Neural progenitor cell (in vitro differentiated cells): ENCODE measurements at places on chromosomes 6 and 20. TPM values are rescaled to one million over a fixed set of nuclear protein-coding genes. Genes with fewer than 3 reads are reported as not detected.
A peak's percentile ranks its signal among the peaks of the same experiment; 100 is the strongest.

GRCh38 chr20:43065299-43065698 is 124.4 kb downstream of the PTPRT start:
- DNase-seq = no peak

DNA sequence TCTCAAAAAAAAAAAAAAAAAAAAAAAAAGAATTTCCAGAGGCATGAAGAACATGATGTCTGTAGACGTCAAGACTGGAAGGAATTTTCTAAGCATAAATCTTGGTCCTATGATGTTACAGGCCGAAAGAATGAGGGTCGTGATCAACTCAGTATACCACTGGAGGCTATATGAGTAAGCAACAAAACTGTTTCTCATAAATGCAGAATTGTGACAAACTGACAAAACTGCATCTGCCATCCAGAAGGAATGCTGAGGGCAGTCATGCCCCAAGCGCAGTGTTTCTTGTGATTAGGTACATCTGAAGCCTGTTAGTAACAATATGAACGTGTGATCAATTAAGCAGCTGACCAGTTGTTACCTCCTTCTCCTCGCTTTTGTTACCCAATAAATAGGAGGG is 43.5 kb upstream of the ADGRG6 start:
- DNase-seq = no peak

- no peak for DNase-seq
These were observed 38.2 kb downstream of the DTD1 start for GRCh38 chr20:18625907-18626655.

DNA sequence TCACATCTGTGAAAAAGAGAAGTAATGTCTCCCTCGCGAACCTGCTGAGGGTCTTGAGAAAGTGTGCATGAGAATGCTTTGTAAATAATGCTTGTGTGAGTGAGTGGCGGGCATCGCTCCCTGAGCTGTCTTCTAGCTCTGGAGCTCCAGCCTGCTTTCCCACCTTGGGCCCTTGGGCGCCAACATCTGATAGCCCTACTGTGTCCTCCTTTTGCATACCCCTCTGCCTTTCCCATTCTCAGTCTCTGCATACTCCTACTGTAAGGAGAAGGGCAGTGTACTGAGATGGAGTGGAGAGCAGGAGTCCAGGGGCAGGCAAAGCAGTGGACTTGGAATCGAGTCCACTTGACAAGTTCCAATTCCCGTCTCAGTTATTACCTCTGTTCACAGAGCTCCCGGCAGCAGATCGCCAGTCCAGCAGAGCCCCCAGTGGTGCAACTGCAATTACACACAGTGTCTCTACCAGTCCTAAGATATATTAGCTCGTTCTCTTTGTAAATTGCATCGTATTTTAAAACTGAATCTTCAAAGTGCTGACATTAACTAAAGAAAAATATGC is 847 bp upstream of the NCR2 start:
- no peak for DNase-seq

DNA sequence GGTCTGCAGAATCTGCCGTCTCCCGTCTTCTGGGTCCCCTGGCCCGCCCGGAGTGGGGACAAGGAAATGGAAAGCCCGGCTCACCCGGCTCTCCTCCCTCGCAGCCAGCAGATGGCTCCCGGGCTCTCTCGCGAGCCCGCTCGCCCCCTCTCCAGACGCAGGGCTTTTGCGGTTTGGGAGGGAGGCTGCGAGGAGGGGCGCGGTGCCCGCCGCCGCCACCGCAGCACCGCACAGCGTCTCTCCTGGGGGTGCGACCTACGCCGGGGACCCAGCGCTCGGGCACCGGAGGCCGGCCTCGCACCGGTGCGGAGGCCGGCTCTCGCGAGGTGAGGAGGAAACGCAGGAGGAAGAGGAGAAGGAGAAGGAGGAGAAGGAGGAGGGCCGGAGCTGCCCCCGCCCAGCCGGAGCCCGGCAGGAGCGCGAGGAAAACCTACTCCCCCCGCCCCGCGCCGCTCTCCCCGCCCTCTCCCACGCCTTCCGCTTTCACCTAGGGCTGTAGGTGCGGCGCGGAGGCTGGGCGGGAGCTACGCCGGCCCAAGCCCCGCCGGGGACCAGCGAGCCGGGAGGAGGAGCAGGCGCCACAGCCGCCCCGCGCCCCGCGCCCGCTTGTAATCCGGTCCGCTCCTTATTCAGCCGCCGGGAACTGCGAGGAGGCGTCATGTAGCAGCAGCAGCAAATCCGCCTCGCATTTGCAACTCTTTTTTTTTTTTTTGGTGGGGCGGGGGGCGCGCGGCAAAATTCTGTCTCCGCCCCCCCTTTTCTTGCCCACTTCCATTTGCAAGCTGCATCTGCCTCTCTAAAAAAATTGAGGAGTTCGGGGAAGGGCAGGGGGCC is at the start of gene CARMIL1:
TSS of gene CARMIL1 (plus strand) at position 461 of the 834 bp plus-strand sequence. CDS start 422 bp downstream, outside the sequence.
- DNase-seq = peak; percentile 92

- DNase-seq = no peak
These were observed 1.1 kb downstream of the PTCHD4 start for GRCh38 chr6:48109944-48110343.

GRCh38 chr20:32986331-32986966 is 17.8 kb downstream of the SUN5 start:
- no peak for DNase-seq

DNA sequence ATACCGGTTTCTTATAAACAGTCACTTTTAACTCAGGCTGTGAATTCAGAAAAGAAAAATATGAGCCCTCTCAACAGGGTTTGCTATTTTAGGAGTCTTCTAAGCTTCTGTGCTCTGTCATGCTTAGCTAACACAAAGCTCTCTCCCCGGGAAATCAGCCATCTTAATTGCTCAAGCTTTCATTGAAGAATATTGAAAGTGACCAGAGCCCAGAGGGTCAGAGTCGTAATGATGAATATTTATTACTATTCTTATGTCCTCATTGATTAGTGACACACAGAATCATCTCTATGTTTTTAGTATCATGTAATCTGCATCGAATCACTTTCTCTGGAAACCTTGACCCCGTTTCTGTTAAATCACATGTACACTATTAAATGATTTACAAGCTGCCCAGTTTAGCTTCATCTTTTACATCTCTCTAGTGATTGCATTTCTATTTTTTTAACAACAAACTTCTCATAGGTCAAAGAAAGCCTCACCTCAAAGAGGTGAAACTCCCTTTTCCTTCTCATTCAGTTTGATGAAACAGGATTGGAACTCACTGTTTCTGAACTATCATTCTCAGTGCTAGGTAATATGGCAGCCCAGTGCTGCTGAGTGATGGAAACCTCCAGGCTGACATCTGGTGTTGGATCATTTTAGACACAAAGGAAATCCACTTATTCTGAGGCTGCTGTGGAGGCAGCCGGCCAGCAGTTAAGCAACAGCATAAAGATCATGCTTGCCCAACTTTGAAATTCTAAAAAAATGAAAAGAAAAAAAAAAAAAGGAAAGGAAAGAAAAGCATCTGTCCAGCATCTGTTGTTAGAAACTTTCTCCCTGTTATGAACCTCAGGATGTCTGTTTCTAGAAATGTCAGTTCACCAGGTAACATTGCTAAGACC is 96.3 kb downstream of the RFPL4B start:
- DNase-seq = peak; percentile 59

DNA sequence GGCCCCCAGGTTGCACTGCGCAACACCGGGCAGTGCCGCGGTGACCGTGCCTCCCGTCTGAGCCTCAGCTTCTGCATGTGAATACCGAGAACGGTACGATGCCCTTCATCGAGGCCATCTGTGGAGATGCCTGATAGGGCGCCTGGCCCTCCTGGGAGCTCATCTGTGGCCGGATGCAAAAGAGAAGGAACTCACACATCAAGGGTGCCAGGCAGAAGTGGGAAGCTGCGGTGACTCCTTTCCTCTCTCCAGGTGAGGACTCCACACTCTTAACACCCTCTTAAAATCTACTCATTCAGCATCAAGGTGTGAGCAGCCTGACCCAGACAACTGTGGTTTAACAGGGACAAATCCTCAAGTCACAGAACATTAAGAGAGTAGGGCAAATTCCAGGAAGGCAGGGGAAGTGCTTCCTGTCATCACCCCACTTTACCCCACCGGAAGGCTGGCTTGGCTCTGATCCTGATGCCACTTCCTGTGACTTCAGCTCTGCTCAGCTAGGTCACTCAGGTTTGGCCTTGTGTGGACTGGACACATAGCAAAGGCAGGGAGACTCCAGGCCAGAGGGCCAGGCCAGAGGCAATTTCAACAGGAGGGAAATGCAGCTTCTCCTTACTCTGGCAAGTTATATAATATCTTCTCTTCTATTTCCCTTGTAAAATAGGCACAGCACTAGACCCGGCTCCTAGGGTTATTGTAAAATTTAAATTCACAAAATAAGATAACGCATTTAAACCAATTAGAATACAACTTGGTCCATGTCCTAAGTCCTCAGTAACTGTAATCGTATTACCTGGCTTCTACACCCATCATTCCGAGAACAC is 69.4 kb downstream of the CPNE5 start:
- DNase-seq = no peak

DNA sequence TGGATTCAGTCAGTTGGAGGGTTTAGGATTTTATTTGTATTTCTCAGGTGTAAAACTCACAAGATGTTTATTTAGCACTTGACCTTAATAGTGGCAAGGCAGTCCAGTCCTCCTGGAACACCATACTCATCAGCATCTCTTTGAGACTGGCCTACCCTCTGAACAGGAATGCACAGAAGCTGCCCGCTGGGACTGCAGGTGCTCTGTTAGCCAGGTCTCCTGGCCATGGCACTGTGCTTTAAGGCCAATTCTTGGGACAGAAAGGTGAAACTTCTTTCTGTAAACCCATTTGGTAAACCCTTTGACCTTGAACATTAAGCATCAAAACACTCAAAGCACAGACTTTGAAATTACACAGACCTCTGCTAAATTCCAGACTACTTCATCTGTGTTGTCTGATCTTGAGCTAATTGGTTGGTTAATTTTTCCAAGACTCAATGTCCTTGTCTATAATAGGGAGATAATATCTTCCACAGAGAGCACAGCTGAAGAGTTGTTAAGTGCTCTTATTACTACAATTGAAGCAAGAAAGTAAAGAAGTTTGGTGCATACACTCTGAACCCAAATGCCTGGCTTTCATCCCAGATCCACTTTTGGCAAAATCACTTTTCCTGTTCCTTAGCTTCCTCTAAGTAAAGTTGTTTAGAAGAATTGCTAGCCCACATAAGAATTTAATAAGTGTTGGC is 54.9 kb upstream of the NT5E start:
- no peak for DNase-seq

- DNase-seq = no peak
These were observed 709 bp upstream of the ZNF76 start for GRCh38 chr6:35258858-35259193.

Gene MAK
- 1.7 and 4.2 TPM in 2 replicates for total RNA-seq
